ENCODE measurements at places on chromosomes 2 and 18.
A peak's percentile ranks its signal among the peaks of the same experiment; 100 is the strongest.

DNA sequence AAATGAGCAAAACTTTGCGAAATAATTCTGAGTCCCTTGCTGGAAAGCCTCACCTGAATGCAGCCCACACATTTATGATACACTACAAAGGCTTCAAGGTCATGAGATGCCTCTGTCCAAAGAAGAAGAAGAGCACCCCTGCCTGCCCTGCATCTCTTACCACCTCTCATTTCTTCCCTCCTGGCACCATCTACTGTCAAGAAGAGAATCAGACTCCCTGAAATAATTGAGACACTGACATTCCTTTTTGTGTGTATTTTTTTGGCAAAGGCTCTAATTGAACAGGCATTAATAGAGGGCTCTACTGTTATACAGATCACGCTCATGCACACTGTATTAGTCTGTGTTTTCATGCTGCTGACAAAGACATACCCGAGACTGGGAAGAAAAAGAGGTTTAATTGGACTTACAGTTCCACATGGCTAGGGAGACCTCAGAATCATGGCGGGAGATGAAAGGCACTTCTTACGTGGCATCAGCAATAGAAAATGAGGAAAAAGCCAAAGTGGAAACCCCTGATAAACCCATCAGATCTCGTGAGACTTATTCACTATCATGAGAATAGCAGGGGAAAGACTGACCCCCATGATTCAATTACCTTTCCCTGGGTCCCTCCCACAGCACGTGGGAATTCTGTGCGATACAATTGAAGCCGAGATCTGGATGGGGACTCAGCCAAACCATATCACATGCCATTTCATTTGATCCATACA, 176.3 kb downstream of the ALPK2 start:
- no peaks in the 10 kb centered on the region for H3K36me3 ChIP-seq
- no peaks in the 10 kb centered on the region for H3K27me3 ChIP-seq
- DNase-seq = no peak

DNA sequence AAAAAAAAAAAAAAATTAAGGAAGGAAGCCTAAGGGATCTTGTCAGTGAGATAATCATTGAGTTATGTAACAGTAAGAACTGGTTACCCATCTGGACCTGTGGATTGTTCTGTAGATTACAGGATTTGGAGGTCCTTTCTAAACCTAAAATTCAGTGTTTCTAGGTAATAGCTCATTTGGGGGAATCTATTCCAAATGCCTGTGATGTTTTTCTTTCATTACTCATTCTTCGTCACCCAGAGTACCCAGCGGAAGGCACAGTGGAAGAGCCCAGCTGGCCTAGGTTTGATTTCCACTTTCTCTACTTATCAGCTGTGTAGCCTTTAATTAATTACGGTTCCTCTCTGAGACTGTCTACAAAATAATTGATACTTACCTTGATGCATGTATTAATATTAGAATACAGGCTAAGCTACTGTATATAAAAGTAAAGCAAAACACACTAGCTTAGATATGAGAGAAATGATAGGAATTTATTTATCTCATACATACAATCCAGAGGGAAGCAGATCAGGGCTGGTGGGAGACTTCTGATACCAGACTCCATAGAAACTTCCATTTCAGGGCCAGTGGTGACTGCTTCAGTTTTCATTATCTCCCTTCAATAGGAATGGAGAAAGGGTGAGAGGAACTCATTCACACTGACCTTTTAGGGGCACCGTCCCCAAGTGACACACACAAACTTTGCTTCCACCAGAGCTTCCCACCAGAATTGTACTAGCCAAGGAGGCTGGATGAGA, 115.8 kb upstream of the NOSTRIN start:
- H3K36me3 ChIP-seq = no peaks in the 10 kb centered on the region
- no peak overlapping the region for H3K4me3 ChIP-seq
- H3K27me3 ChIP-seq = no peaks in the 10 kb centered on the region
- DNase-seq = peak; percentile 66
- H3K27ac ChIP-seq = peak overlapping the region; percentile 64
- peaks cover 12% of the 10 kb centered on the region for H3K4me1 ChIP-seq

- H3K4me3 ChIP-seq = no peak overlapping the region
- H3K36me3 ChIP-seq = no peaks in the 10 kb centered on the region
- H3K27me3 ChIP-seq = no peaks in the 10 kb centered on the region
- no peak overlapping the region for H3K27ac ChIP-seq
- peaks cover 8% of the 10 kb centered on the region for H3K4me1 ChIP-seq
Observed at GRCh38 chr18:74897971-74898657, 300.4 kb downstream of the ZNF407 start.

DNA sequence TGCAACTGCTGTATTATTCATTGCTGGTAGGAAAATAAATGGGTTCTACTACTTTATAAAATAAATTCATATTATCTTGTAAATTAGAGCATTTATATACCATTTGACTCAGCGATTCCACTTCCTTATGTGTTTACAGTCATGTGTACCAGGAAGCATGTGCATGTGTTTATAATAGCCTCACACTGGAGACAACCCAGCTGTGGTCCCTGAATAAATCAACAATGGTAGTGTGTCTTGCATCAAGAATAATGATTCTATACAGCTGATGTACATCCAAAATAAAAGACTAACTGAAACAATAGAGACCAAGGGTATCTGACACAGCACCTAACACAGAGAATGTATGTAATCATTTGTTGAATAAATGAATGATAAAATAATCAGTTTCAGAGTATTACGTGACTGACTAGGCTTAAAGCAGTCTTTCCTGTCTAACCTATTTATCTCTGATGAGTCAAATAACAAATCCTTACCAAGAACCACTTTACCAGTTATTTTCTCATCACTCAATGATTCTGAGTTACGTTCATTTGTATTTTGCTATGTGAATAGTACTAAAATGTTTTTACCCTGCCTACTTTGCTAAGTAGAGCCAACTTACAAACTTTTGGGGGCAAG, 216.8 kb downstream of the UBE2E3 start:
- H3K36me3 ChIP-seq = no peaks in the 10 kb centered on the region
- no peak overlapping the region for H3K27ac ChIP-seq
- no peaks in the 10 kb centered on the region for H3K27me3 ChIP-seq
- H3K4me3 ChIP-seq = no peak overlapping the region
- no peak for DNase-seq

DNA sequence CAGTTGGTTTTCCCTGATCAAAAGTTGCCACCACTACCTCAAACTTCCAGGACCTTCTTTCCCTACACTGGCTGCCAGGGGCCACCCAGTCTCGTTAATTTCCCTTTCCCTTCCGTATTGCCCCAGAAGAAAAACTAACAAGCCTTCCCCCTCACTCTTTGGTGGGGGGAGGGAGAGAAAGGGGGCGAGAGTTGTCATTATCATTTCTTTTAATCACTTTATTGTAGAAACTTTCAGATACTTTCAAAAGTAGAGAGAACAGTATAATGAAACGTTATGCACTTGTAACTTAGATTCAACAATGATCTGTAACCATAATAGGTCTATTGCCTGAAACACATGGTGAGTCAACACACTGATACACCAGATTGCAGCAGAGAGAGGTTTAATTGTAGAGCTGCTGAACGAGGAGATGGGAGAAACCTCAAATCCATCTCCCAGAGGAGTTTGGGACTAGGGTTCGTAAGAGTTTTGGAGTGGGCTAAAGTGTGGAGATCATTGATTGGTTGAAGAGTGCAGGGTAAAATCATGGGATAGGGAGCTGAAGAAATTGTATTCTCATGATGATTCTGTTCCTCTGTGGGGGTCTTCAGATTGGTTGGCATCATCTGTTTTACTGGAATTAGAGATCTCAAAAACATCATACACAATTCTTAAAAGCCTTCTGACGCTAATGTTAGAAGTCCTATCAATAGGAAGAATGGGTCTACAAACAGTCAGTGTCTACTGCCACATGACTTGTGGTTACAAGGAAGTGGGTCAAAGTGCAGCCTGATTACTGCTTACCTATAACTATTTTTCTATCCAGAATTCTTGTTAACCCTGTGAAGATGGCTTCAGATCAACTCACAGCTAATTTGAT, 2.6 kb upstream of the RNF149 start:
- no peak overlapping the region for H3K27ac ChIP-seq
- no peak overlapping the region for H3K4me3 ChIP-seq
- no peaks in the 10 kb centered on the region for H3K36me3 ChIP-seq

DNA sequence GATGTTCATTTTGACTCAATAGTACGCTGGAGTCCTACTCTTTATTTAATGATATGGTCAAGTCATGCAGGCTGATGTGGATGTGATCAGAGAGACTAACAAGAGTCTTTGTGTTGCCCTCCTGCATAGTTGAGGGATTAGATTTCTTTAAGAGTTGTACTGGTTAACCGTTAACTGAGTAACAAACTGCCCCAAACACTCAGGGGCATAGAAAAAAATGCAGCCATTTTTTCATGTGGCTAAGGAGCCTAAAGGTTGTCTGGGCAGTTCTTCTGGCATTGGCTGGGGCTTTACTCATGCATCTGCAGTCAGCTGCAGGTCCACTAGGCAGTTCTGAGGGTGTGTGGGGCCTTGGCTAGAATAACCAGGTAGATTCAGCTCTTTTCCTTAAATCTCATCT, 32.5 kb downstream of the DOCK10 start:
- DNase-seq = peak; percentile 27
- peak overlapping the region; percentile 92 for H3K27ac ChIP-seq
- no peaks in the 10 kb centered on the region for H3K36me3 ChIP-seq

DNA sequence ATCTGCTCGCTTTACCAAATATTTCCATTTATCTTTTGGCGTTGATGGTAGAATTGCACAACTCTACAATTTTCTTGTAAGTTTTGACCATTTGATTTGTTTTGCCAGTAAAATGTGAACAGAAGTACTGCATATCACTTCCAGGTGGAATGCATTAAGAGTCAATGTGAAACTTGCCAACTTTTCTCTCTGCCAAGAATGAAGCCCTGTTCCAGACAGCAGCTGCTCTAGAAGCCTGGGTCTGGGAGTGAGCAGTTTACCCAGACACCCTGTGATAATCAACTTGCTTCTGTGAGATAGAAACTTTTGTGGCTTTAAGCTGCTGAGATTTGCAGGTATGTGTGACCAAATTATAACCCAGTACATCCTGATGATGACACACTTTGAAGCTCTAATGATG, 115.9 kb upstream of the SYT4 start:
- no peaks in the 10 kb centered on the region for H3K27me3 ChIP-seq
- DNase-seq = peak; percentile 24
- no peak overlapping the region for H3K27ac ChIP-seq
- H3K4me1 ChIP-seq = no peaks in the 10 kb centered on the region
- H3K4me3 ChIP-seq = no peak overlapping the region

GRCh38 chr2:218271865-218272530, 1.7 kb downstream of the PNKD start:
- H3K4me3 ChIP-seq = no peak overlapping the region
- no peak for DNase-seq
- peaks cover 30% of the 10 kb centered on the region for H3K36me3 ChIP-seq

GRCh38 chr2:38806015-38806732, 28.2 kb downstream of the GEMIN6 start:
- no peaks in the 10 kb centered on the region for H3K27me3 ChIP-seq
- no peak for DNase-seq
- H3K27ac ChIP-seq = no peak overlapping the region
- peaks cover 21% of the 10 kb centered on the region for H3K36me3 ChIP-seq

- no peak overlapping the region for H3K4me3 ChIP-seq
- H3K27ac ChIP-seq = no peak overlapping the region
- H3K4me1 ChIP-seq = peaks cover 17% of the 10 kb centered on the region
- H3K36me3 ChIP-seq = no peaks in the 10 kb centered on the region
- H3K27me3 ChIP-seq = no peaks in the 10 kb centered on the region
- no peak for DNase-seq
Observed at GRCh38 chr2:127650041-127650784, 4.3 kb downstream of the GPR17 start.

GRCh38 chr2:124530203-124530602, 505.1 kb downstream of the CNTNAP5 start:
- no peaks in the 10 kb centered on the region for H3K27me3 ChIP-seq
- no peak overlapping the region for H3K4me3 ChIP-seq
- H3K27ac ChIP-seq = no peak overlapping the region
- DNase-seq = no peak
- no peaks in the 10 kb centered on the region for H3K4me1 ChIP-seq

DNA sequence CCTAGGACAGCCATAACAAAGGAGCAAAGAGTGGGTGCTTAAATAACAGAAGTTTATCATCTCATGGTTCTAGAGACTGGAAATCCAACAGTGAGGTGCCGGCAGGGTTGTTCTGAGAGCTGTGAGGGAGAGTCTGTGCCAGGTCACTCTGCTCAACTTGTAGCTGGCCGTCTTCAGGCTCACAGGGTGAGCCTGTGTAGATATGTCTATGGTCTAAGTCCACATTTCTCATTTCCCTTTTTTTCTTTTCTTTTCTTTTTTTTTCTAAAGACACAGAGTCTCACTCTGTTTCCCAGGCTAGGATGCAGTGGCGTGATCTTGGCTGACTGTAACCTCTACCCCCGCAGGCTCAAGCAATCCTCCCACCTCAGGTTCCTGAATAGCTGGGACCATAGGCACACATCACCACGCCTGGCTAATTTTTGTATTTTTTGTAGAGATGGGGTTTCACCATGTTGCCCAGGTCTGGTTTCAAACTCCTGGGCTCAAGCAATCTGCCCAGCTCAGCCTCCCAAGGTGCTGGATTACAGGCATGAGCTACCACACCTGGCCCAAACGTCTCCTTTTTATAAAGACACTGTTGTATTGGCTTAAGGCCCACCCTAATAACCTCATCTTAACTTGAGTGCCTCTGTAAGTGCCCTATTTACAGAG, 142.2 kb downstream of the SP3 start:
- no peaks in the 10 kb centered on the region for H3K4me1 ChIP-seq
- H3K4me3 ChIP-seq = no peak overlapping the region
- H3K27ac ChIP-seq = no peak overlapping the region
- DNase-seq = no peak

- no peaks in the 10 kb centered on the region for H3K27me3 ChIP-seq
- H3K36me3 ChIP-seq = no peaks in the 10 kb centered on the region
- no peak overlapping the region for H3K27ac ChIP-seq
- H3K4me1 ChIP-seq = peaks cover 20% of the 10 kb centered on the region
- no peak overlapping the region for H3K4me3 ChIP-seq
- no peak for DNase-seq
Observed at GRCh38 chr2:42339191-42339912, 21.7 kb downstream of the COX7A2L start.

- no peaks in the 10 kb centered on the region for H3K36me3 ChIP-seq
- no peaks in the 10 kb centered on the region for H3K27me3 ChIP-seq
- no peak for DNase-seq
- H3K4me1 ChIP-seq = peaks cover 3% of the 10 kb centered on the region
Observed at GRCh38 chr2:33011941-33012340, 65.2 kb downstream of the LTBP1 start.

- peaks cover 13% of the 10 kb centered on the region for H3K4me1 ChIP-seq
- no peak overlapping the region for H3K27ac ChIP-seq
- H3K27me3 ChIP-seq = no peaks in the 10 kb centered on the region
- DNase-seq = no peak
Observed at GRCh38 chr2:235506997-235507615, 13.3 kb downstream of the AGAP1 start.

- no peak overlapping the region for H3K27ac ChIP-seq
- no peaks in the 10 kb centered on the region for H3K27me3 ChIP-seq
- no peaks in the 10 kb centered on the region for H3K36me3 ChIP-seq
- no peak overlapping the region for H3K4me3 ChIP-seq
Observed at GRCh38 chr2:42959234-42960001, 167.0 kb upstream of the HAAO start.
